ENCODE measurements at places on chromosomes 1 and 21.

DNA sequence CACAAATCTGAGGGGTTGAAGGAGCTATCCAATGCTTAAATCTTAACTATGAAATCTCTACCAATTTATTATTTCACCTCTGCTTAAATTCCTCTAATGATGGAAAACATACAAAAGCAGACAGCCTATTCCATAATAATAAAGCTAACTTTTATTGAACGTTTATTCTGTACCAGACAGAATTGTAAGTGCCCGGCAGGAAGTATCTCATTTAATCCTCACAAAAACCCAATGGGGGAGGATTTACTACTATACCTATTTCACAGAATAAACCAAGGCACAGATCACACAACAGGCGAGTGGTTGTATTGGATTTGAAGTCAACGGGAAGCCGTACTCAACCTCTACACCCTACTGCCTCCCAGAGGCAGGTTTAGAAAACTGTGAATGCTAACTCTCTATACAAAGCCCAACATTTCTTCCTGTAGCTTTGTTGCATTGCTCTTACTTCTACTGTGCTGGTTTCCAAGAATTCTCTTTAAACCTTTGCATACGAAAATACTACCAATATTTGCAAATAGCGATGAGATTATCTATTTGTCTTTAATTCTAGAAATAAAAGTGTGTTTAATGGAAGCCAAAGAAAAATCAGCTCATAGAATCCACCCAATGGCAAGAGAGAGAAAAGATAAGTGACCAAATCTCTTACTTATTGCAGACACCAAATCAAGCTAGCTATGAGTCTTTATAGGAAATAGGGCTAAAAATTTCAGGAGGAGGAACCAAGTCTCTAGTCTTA, 33.5 kb upstream of the C1orf53 start:
- no peak for DNase-seq

- no peak for DNase-seq
Measured at GRCh38 chr1:94396356-94397010, 21.7 kb upstream of the ABCD3 start.

DNA sequence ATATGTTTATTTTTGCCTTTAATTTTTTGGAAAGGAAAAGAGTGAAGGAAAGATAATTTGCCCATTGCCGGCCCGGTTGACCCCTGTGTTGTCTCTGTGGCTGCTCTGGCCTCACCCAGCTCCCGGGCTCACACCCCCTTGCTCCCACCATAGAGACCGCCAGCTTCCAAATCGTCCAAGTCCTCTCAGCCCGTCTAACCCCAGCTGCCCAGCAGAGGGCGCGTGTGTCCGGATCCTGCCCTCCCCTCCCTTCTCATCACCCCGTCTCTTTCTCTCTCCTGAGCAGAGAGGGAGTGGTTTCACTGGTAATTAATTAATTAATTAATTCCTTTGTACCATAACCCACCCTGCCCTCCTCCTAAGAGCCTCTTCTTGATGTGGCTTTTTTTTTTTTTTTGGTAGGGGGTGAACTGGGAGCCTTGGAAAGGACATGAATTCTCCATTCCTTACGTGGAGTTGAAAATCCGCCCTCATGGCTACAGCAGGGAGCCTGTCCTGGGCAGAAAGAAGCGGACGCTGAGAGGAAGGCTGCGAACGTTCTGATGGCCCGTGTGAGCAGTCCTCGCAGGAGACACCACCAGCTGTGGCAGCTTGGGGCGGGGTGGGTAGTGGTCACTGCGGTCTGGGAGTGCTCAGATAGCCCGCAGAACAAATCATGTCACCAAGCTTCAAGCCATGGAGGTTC, 45.9 kb downstream of the KIAA0040 start:
- DNase-seq = no peak

DNA sequence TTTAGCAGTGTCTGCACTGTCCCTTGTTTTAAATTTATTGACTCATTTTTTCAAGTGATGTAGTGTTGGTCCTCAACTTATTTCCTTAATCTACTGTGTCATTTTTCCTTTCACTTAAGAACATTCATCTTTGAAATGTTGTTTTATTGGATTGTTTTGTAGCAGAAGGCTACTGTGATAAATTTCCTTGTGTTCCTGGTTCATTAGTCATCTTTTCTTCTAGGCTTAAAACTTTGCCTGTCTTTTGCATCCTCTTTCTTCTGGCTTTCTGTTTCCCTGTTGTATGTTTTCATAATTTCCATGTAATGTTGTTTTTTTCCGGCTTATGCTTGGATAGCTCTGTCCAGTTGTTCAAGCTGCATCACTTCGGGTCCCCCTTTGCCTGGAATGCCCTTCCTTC, 61.9 kb downstream of the UBE2T start:
- DNase-seq = no peak

GRCh38 chr1:240800291-240800690, 188.3 kb upstream of the GREM2 start:
- DNase-seq = no peak

- no peak for DNase-seq
Measured at GRCh38 chr1:168696125-168696760, 32.8 kb downstream of the DPT start.

GRCh38 chr1:99702221-99702620, 56.3 kb downstream of the PALMD start:
- no peak for DNase-seq
